Peyer's patch (tissue), 4 donors: ENCODE measurements at places on chromosomes 1 and 21. TPM values are rescaled to one million over a fixed set of nuclear protein-coding genes. Genes with fewer than 3 reads are reported as not detected.

Gene TEDDM1
- total RNA-seq, result not detected

DNA sequence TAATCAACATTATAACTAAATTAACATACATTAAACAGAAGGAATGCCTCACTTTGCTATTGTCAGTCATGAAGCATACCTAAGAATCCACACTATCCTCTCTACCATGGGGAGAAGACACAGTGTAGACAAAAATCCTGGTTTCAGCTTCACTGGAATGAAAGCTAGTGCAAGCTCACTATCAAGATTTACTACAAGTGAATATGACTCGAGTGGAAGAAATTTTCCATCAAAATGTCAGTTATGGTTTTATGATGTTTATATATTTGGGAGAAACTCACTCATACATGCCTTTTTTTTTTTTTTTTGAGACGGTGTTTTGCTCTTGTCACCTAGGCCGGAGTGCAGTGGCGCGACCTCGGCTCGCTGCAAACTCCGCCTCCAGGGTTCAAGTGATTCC is 424.3 kb downstream of the KCNT2 start:
- no peak overlapping the region for H3K27ac ChIP-seq
- no peak for DNase-seq
- no peak overlapping the region for H3K4me3 ChIP-seq
- H3K27me3 ChIP-seq, result no peaks in the 10 kb centered on the region

GRCh38 chr1:11496551-11497080 is 17.7 kb downstream of the DISP3 start:
- DNase-seq, result no peak
- H3K27me3 ChIP-seq, result no peaks in the 10 kb centered on the region
- H3K36me3 ChIP-seq, result no peaks in the 10 kb centered on the region
- no peak overlapping the region for H3K27ac ChIP-seq
- H3K4me1 ChIP-seq, result no peaks in the 10 kb centered on the region
- no peak overlapping the region for H3K4me3 ChIP-seq

Gene FMN2
- total RNA-seq, result 0.54 TPM

Gene ANGEL2
- total RNA-seq, result 21.1 TPM

DNA sequence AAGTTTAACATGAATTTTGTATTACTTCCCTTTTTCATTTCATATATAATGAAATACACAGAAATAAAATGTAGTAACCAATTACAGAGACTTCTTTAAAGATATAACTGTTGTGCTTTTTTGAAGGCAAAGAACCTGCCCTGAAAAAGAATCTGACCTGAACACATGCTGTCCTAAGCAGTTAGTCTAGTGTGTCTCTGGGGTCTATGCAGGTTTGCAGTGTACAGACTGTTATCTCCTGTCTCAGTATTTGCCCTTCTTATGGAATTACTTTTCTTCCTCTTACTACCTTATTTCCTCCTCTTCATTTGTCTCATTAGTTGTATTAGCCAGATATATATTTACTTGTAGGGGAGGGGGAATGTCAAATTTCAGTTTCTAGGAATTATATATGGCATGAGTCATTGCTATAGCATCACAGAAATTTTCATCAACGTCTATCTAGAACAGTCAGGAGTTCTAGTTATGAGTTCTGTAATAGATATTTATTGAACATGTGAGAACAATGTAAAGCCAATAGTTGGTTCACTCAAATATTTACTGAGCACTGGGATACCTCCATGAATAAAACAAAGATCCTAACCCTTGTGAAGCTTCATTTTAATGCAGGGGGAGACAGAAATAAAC is 28.4 kb upstream of the PLEKHO1 start:
- no peak for DNase-seq
- H3K27ac ChIP-seq, result no peak overlapping the region
- no peak overlapping the region for H3K4me3 ChIP-seq
- H3K27me3 ChIP-seq, result no peaks in the 10 kb centered on the region
- peaks cover 7% of the 10 kb centered on the region for H3K36me3 ChIP-seq

Gene S100A1
- not detected for total RNA-seq

Gene DIO1
- total RNA-seq, result not detected

DNA sequence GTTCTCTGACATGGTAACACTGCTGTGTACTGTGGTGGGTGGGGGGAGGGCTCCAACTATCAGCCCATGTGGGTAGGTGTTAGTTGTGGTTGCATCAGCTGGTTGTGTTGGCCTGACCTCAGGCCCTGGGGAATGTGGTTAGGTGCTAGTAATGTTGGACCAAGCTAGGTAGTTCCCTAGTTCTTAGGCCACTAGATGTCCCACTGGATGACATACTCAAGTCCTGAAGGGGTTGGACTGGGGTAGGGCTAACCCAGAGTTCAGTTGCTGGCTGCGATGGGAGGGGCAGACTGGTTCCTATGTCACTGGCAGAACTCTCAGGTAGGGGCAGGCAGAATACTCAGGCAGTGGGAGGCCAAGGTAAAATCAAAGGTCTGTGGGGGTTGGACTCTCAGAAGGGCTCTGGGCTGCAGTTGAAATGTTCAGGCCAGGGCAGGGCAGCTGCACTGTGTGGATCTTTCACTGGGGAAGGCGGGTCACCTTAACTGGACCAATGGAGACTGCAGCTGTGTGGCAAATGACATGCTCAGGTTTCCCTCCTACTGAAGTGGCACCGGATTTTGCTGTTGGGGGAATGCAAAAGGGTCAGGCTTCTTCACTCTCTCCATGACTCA is 870.7 kb downstream of the LRRIQ3 start:
- H3K27me3 ChIP-seq, result no peaks in the 10 kb centered on the region
- H3K4me1 ChIP-seq, result no peaks in the 10 kb centered on the region
- H3K4me3 ChIP-seq, result no peak overlapping the region

Gene RIPPLY3
- not detected for total RNA-seq

DNA sequence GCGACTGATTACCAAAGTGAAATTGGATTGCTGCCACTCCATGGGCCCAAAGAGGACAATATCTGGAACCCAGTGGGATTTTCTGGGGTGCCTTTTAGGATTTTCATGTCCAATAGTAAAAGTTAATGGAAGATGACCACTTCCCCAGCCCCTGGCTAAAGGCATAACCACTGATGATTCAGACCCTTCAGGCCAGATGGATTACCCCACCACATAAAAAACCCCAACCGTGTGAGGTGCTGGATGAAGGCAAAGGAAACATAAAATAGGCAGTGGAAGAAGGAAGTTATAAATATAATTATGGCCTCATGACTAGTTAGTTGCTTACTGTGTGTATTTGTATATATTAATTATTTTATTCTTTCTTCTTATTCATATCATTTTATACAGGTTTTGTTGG is 40.2 kb upstream of the IL10 start:
- DNase-seq, result no peak
- no peaks in the 10 kb centered on the region for H3K36me3 ChIP-seq
- H3K27me3 ChIP-seq, result no peaks in the 10 kb centered on the region
- no peaks in the 10 kb centered on the region for H3K4me1 ChIP-seq

DNA sequence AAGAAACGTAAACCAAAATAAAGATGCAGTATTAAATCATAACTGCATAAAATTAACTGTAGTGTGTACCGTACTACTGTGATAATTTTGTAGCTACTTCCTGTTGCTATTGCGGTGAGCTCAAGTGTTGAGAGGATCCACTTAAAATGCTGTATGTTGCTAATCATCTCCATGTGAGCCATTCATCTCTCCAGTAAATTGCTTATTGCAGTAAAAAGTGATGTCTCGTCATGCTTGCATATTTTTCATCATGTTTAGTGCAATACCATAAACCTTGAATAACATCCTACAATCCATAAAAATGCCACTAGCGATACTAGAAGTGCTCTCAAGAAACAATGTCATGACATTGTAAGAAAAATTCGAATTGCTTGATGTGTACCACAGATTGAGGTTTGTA is 66.3 kb downstream of the RAVER2 start:
- H3K27ac ChIP-seq, result no peak overlapping the region
- no peaks in the 10 kb centered on the region for H3K4me1 ChIP-seq
- DNase-seq, result no peak
- H3K4me3 ChIP-seq, result no peak overlapping the region
- no peaks in the 10 kb centered on the region for H3K27me3 ChIP-seq
- no peaks in the 10 kb centered on the region for H3K36me3 ChIP-seq

Gene EIF4G3
- 79.4 TPM for total RNA-seq

DNA sequence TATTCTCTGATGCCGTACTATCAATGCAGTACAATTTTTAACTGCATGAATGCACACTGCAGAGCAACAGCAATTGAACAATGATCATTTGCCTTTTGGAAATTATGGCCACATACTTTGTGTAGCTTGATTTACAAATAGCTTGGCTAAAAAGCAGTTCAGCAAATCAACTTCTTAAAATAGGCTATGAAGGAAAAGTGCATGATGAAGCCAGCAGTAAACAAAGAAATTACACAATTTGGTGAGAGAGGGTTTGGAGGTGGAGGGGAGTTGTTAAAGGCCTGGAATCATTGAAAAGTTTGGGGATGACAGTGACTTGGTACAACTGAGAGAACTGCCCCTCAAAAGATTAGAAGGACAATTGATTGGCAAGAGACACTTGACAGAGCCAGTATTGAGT is 6.5 kb downstream of the PIGM start:
- H3K27ac ChIP-seq, result no peak overlapping the region
- no peaks in the 10 kb centered on the region for H3K27me3 ChIP-seq
- no peaks in the 10 kb centered on the region for H3K36me3 ChIP-seq
- no peak overlapping the region for H3K4me3 ChIP-seq
- no peak for DNase-seq

- no peaks in the 10 kb centered on the region for H3K4me1 ChIP-seq
- no peaks in the 10 kb centered on the region for H3K27me3 ChIP-seq
- peak overlapping the region; percentile 60 for H3K27ac ChIP-seq
Observed at GRCh38 chr1:66351478-66351877, 182.5 kb upstream of the SGIP1 start.

- no peaks in the 10 kb centered on the region for H3K27me3 ChIP-seq
- H3K27ac ChIP-seq, result no peak overlapping the region
- H3K4me1 ChIP-seq, result no peaks in the 10 kb centered on the region
- no peak overlapping the region for H3K4me3 ChIP-seq
- DNase-seq, result no peak
- H3K36me3 ChIP-seq, result no peaks in the 10 kb centered on the region
Observed at GRCh38 chr1:200328379-200328778, 81.5 kb downstream of the ZNF281 start.

Gene FAM163A
- not detected for total RNA-seq

Gene TSPEAR
- not detected for total RNA-seq

Gene SPRR5
- total RNA-seq, result not detected

- no peaks in the 10 kb centered on the region for H3K27me3 ChIP-seq
- H3K4me3 ChIP-seq, result no peak overlapping the region
- H3K4me1 ChIP-seq, result no peaks in the 10 kb centered on the region
- H3K36me3 ChIP-seq, result no peaks in the 10 kb centered on the region
Observed at GRCh38 chr21:34559089-34559631, 47.1 kb upstream of the KCNE1 start.

Gene SPRR2D
- total RNA-seq, result not detected

GRCh38 chr1:234989479-234990327 is 138.9 kb downstream of the TOMM20 start:
- peak overlapping the region; percentile 71 for H3K27ac ChIP-seq
- no peak overlapping the region for H3K4me3 ChIP-seq
- no peaks in the 10 kb centered on the region for H3K27me3 ChIP-seq
- DNase-seq, result no peak

Gene GOLT1A
- total RNA-seq, result 11.6 TPM

Gene SPRR3
- not detected for total RNA-seq

GRCh38 chr1:234373959-234374254 is 651 bp downstream of the COA6 start:
- no peaks in the 10 kb centered on the region for H3K4me1 ChIP-seq
- H3K27me3 ChIP-seq, result no peaks in the 10 kb centered on the region
- H3K36me3 ChIP-seq, result no peaks in the 10 kb centered on the region
- peak overlapping the region; percentile 89 for H3K27ac ChIP-seq
- H3K4me3 ChIP-seq, result peak overlapping the region; percentile 74

Gene HSPG2
- total RNA-seq, result 136 TPM

DNA sequence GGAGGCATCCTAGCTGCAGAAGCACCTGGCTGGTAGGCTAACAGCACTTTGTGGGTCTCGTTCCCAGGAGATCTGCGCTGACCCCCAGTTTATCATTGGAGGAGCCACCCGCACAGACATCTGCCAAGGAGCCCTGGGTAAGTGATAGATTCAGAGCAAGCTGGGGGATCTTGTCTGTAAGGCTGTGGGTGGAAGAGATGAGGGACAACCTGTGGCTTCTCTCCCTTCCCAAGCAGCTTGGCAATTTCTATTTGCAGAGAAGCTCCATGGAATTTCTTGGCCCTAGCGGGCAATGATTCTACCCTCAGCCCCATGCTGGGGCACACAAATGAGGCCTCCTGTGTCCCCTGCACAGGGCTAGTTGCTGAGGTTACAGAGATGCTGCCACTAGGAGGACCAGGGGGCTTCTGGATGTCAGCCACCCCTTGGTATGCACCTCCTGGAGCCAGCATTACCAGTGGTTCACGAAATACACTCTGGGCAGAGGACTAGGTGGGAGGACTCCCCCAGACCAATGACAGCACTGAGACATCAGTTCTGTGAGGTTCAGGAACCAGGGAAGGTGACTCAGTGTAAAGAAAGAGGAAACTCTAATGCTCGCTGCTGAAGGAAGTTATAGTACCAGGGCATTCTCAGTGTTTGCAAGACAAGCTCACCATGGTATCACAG is 5.5 kb downstream of the CAPN2 start:
- peaks cover 66% of the 10 kb centered on the region for H3K4me1 ChIP-seq
- no peak for DNase-seq
- H3K27me3 ChIP-seq, result no peaks in the 10 kb centered on the region
- no peak overlapping the region for H3K27ac ChIP-seq
- H3K4me3 ChIP-seq, result no peak overlapping the region

DNA sequence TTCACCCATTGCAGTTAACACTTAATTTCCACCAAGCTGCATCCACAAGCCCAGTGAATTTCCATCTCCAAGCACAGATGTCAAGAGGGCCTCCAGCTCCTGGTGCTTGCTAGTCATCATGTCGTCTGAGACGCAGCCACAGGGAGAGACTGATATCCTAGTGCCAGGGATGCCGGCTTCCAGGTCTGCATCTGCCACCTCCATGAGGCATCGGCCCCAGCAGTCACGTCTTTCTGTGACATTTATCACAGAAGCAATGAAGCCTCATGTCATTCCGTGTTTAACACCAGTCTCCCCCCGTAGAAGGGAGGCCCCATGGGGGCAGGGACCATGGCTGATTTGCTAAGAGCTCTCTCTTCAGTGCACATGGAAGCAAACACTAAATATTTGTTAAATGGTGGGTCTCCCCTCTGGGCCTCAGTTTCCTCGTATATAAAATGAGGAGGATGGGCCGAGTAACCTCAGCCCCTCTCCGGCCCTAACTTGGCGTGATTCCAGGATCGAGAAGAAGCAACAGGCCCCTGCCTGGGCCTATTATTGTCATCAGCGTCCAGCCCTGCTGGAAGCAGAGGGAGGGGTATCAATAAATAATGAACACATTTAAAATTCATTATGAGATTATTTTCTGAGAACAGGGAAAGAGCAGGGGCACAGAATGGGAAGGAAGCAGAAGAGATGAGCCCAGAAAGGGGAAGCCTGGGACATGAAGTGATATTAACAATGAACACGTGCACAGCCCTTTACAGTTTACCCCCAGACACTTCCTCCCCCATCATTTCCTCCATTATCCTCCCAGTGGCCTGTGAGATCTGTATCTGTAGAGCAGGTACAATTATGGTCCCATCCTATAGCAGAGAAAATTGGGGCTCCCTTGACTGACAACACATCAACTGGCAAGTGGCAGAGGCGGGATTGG is 837 bp upstream of the C1QB start:
- H3K4me3 ChIP-seq, result no peak overlapping the region
- no peak for DNase-seq
- no peaks in the 10 kb centered on the region for H3K36me3 ChIP-seq
- no peak overlapping the region for H3K27ac ChIP-seq
